ENCODE measurements at places on chromosomes 5 and 9.

DNA sequence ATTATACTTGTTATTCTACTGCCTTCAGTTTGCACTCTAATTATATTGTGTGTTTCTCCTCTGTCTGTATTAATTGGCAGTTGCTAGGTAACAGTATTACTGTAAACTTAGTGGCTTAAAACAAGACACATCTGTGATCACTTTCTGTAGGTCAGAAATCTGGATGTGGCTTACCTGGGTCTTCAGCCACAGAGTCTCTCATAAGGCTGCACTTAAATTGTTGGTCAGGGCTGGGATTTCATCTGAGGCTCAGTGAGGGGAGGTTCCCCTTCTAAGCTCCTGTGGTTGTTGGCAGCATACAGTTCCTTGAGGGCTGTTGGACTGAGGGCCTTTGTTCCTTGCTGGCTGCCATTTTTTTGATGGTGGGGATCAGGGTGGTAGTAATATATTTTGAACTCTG lies 68.8 kb downstream of the SLC44A1 start:
- no peak for DNase-seq

GRCh38 chr5:98163796-98164493 lies 609.5 kb upstream of the RGMB start:
- DNase-seq, result no peak

GRCh38 chr5:96816991-96817390 lies 9.2 kb upstream of the ERAP1 start:
- no peak for DNase-seq

DNA sequence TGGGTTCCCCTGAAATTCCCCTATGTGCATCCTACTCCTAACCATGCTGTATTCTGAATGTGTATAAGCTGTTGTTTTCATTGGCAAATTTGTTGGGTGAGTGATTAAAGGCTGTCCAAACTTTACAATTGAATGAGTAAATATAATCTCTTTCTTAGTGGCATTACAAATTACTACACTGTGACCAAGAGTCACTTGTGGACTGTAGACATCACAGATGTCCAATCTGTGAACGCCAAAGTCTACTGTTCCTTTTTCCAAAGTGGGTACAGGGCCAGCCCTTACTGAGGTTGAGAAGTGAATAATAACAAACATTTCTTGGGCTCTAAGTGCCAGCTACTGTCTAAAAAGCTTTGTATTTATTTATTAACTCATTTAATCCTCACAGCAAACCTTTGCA lies 29.7 kb downstream of the MTMR12 start:
- no peak for DNase-seq

GRCh38 chr9:6904371-6904770 lies 146.6 kb downstream of the KDM4C start:
- DNase-seq, result no peak

DNA sequence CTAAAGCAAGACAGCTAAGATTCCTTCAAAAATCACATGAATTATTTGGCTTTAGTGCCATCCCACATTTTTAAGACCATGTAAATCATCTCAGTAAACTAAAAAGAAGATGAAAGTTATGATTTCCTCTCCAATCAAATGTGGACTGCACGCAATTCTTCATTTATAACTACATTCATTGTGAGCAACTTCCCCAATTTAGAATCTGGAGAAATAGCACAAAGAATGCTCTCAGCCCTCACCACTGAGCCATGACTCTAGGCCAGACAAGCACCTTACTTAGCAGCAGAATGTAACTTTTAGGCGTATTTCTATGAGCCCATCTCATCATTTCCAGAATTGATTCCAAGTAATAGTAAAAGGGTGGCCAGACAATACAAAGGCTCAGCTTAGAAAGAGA lies 616.6 kb downstream of the TLE1 start:
- DNase-seq, result no peak

Measured in urothelium cell line (cell line).